ENCODE measurements at places on chromosomes 12 and 14.

DNA sequence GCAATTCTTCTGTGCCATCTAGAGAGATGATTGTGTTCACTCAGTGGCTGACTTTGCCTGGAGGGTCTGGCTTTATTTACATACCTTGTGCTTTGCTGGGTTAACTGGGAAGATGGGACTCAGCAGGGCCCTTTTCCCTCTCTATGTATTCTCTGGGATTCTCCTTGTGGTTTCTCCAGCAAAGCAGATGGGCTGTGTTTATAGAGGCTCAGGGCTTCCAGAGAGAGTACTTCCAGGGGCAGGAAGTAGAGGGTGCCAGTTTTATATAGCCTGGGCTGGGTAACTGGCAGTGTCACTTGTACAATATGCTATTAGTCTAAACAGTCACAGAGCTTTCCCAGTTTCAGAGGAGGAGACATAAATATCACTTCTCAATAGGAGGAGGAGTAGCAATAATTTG, 509.9 kb downstream of the DIO2 start:
- DNase-seq = no peak

DNA sequence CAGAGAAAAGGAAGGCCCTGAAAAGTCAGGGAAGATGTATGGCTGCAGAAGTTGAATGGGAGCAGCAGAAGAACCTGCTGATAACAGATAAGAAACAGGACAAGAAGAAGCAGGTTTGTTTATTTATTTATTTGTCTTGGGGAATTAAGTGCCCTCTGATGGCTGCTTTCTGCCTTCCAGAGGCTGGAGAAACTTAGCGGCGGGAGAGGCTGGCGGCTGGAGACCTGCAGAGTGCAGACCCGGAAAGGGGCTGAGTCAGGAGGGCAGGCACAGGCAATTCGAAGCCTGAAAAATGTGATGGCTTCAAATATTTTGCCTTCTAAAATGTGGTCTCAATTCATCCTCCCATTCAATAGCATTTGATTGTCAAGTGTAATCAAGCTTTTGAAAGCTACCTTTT, 168.2 kb upstream of the GZMB start:
- DNase-seq = no peak

DNA sequence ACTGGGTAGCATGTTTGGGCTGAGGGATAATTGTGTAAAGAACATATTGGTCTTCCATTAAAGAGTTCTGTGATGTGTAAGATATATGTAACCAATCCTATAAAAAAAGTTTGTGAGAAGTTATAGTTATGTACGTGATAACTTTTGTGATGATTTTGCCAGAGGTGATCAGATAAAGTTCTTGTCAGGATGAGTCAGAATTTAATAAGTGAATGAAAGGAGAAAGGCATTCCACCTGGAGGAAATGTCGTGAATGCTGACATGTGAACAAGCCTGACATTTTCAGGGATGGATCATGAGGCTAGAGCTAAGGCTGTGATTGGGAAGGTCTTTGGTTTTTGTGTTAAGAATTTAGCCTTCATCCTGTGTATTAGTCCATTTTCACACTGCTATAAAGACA, 241.5 kb downstream of the SNAPC1 start:
- DNase-seq = no peak

DNA sequence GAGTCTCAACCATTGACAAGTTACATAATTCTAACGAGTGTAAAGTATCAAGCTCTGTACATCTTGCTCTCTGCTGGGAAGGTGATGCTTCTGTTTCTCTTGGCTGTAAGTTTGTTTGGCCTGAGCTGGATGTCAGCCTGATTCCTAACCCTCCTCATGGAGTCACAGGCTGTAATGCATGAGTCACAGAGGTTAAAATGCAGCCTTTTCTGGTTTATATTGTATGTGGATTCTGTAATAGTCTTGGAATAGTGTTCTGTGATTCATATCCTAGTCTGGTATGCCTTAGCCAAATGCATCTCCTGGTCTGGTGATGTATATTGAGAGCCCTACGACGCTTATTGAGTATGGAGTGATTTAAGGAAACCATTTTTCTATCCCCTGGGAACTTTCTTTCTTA, 104.5 kb upstream of the FRMD6 start:
- no peak for DNase-seq

- DNase-seq = no peak
These were observed 159.5 kb downstream of the BRMS1L start for GRCh38 chr14:35985474-35986218.

GRCh38 chr12:1474574-1475153, 119.7 kb downstream of the FBXL14 start:
- peak; percentile 68 for DNase-seq

- no peak for DNase-seq
These were observed 36.2 kb upstream of the FBXO21 start for GRCh38 chr12:117226505-117226904.

Data from retina (tissue), 1 donor.